ENCODE measurements at places on chromosomes 2 and 18.

- no peak for DNase-seq
These were observed 24.0 kb downstream of the TGFA start for GRCh38 chr2:70529610-70530009.

GRCh38 chr2:14909795-14910194 is 277.3 kb downstream of the LRATD1 start:
- no peak for DNase-seq

DNA sequence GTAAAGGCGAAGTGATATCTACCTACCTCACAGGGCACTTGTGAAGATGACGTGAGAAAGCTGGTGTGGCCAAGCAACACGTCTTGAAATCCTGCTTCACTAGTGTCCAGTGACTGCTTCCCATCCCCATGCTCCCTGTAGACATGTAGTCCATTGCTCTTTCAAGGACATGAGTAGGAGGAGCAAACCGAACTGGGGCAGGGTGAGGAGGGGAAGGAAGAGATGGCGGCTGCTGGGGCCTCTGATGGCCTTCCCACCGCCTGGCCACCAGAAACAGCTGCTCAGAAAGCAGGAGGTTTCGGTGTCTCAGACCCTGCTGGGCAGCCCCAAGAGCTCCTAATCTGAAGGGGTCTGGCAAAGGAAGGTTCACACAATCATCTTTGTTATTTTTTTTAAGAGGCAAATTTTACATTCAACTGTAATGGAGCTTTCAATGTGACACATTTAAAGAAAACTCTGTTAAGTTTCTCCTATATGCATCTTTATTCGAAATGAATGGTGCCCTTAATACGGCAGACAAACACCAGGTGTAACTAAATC is 14.7 kb downstream of the CPLX4 start:
- DNase-seq, result no peak

- no peak for DNase-seq
These were observed 75.2 kb upstream of the CTDP1 start for GRCh38 chr18:79604205-79604912.

- DNase-seq, result peak; percentile 19
These were observed 110.0 kb downstream of the LNPK start for GRCh38 chr2:175892046-175892445.

DNA sequence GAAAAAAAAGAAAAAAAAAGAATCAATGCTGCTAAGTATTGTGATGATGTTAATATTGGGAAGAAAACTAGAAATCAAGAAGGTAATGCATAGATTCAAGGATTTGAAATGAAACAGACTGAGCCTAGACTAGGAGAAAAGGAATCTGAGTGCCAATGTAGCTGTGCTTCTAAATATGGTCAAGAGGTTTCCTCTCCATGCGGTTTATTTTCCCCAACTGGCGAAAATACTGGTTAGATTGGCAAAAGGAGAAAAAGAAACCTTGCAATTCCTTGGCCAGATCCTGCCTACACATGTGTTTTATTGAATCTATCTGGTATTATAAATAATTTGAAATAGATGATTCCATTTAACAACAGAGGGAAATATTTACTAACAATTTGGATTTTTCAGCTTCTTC is 5.7 kb downstream of the SCN3A start:
- no peak for DNase-seq

DNA sequence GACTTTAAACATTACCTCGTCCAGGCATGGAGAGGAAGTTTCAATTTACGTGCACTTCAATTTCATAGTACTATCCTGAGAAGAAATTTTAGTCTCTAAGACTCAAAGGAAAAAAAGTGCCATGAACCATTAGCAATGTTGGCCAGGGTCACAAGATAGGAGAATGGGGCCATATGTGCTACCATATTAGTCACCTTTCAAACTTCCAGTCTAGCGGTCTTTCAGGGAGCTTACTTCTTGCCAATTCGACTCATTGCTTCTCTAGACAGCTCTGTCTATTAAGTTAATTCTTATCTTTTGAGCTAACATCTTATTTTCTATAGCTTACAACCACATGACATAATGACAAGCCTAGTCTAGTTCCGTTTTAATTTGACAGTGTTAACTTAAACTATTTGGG is 129.1 kb downstream of the ANKRD44 start:
- DNase-seq, result peak; percentile 35

Measured in HFFc6 (cell line).